Stimulated activated CD4-positive, alpha-beta T cell treated with anti-CD3 and anti-CD28 coated beads, TNF-alpha, amount 100 ng/mL, for 1 hour (primary cell): ENCODE measurements at places on chromosomes 6 and 20.
A peak's percentile ranks its signal among the peaks of the same experiment; 100 is the strongest.

GRCh38 chr20:51434580-51435247, 107.8 kb downstream of the NFATC2 start:
- no peak for DNase-seq

DNA sequence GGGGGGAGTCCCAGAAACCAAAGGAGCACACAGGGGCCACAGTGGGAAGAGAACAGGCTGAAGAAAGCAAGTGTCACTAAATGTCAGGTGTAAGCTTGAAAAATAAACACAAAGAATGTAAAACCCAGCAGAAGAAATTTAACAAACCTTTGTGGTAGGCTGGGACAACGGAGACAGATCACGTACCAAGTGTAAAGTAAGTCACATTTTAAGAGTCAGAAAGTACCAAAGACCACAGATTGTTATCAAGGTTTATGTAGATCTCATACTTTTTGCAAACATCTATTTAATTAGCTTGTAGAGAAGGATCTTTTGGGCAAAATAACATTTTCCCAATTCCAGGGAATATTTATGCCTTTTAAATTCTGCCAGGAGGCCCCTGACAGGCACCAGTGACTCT, 1.6 kb downstream of the CLIC5 start:
- no peak for DNase-seq

GRCh38 chr6:125001684-125002405, 39.6 kb downstream of the RNF217 start:
- no peak for DNase-seq

- DNase-seq = no peak
Observed at GRCh38 chr6:93962566-93962965, 543.2 kb upstream of the EPHA7 start.

GRCh38 chr6:26217714-26218075, 130.5 kb downstream of the HFE start:
- DNase-seq = no peak

DNA sequence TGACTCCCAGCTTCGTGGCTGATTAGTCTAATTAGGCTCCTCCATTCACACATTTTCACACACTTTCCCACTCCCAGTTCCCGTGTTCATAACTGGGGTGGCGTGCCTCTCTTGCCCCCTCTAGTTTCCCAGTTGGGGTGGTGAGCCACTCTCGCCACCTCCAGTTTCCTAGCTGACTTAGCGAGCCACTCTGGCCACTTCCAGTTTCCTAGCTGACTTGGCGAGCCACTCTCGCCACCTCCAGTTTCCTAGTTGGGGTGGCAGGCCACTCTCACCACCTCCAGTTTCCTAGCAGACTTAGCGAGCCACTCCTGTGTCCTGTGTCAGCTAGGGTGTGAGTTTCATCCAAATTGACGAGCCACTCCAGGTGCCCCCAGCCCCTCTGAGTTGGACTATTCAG, 7.4 kb upstream of the GMPR start:
- no peak for DNase-seq

GRCh38 chr6:96246563-96246962, 230.8 kb downstream of the FUT9 start:
- no peak for DNase-seq

- DNase-seq = no peak
Observed at GRCh38 chr6:55198715-55199114, 24.4 kb downstream of the HCRTR2 start.

DNA sequence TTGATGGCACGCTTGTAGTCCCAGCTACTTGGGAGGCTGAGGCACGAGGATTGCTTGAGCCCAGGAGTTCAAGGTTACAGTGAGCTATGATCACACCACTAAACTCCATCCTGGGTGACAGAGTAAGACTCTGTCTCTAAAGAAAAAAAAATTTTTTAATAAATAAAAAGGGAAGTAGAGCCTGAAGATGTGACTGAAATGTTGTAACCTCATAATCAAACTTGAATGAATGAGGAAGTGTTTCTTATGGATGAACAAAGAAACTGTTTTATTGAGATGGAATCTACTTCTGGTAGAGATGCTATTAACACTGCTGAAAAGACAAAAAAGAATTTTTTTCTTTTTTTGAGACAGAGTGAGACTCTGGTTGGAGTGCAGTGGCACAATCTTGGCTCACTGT, 6.7 kb downstream of the MAK start:
- no peak for DNase-seq

- DNase-seq = no peak
Observed at GRCh38 chr6:168400037-168400436, 40.9 kb upstream of the SMOC2 start.

- DNase-seq = no peak
Observed at GRCh38 chr20:24799971-24800580, 149.0 kb upstream of the CST7 start.

DNA sequence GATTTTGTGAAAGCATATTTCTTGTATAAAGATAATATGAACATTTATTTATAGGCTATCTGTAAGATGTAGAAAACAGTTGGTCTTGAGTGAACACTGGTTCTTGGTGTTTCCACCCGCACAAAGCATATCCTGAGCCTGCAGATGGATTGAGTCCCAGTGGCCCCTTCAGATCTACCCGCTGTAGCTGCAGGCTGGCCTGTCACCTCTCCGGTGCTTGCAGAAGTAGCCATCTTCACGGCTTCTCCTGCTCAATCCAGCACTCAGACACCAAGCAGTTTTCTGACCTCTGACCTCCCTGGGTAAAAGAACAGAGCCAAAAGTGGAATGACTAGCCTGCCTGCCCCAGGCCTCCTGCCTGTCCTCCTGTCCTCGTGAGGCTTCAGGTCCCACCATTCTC, 22.7 kb downstream of the LYRM2 start:
- no peak for DNase-seq

GRCh38 chr6:77686931-77687330, 34.1 kb downstream of the MEI4 start:
- DNase-seq = no peak

DNA sequence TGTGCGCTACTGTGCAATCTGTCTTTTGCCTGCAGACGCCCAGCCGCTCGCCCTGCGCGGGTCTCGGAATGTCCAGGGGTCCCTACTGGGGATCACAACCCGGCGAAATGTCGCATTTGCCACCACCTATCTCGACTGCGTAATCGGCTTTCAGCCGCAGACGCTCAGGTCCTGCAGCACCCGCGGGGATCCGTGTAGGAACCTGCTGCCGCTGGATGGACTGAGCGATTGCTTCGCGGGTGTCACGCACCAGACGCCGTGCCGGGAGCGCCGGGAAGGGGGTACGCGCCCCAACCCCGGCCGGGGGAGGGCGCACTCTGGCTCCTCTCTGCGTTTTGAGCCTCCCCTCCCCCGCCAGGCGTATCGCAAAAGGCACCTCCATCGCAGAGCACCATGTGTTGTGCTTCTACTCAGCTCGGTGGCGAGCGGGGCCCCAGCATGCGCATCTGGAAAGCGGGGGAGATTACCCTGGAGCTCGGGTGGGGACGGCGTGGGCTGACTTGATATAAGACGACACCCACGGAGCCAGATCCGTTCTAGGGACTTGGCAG, 747 bp upstream of the PTPRA start:
- DNase-seq = peak; percentile 46

DNA sequence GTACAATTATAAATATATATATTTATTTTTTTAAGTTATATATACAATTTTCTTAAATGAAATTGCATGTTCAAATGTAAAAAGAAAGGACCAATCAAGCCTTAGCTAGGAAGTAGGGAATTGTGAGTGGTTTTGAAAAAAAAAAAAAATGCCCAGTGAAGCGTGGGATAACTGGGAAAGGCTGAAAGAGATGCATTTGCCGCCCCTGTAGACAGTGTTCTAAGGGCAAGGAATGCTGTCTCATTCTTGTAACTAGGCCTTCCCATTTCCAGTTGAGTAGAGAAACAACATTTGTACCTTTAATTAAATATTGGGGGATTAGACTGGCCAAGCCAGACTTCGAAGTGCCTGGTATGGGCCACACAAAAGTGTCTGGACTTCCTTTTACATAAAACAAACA, 430.1 kb upstream of the SLC35B3 start:
- no peak for DNase-seq

GRCh38 chr6:1787894-1788293, 178.2 kb downstream of the FOXC1 start:
- DNase-seq = no peak

DNA sequence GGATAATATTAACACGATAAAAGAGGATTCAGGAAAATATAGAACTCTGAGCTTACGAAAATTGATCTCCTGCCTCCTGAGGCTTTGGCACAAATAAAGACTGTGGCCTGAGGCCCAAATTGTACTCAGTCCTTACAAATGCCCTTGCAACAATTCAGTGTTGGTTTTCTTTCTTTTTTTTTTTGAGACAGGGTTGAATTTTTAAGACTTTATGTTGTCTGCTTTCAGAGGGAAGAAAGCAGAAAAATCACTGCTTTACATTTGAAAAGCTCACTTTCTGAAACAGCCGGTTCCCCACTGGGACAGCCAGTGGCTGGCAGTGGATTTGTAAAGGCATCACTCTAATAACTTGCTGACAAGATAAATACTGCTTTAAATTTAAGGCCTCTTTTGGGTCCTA, 290.5 kb downstream of the SLC35F1 start:
- no peak for DNase-seq

DNA sequence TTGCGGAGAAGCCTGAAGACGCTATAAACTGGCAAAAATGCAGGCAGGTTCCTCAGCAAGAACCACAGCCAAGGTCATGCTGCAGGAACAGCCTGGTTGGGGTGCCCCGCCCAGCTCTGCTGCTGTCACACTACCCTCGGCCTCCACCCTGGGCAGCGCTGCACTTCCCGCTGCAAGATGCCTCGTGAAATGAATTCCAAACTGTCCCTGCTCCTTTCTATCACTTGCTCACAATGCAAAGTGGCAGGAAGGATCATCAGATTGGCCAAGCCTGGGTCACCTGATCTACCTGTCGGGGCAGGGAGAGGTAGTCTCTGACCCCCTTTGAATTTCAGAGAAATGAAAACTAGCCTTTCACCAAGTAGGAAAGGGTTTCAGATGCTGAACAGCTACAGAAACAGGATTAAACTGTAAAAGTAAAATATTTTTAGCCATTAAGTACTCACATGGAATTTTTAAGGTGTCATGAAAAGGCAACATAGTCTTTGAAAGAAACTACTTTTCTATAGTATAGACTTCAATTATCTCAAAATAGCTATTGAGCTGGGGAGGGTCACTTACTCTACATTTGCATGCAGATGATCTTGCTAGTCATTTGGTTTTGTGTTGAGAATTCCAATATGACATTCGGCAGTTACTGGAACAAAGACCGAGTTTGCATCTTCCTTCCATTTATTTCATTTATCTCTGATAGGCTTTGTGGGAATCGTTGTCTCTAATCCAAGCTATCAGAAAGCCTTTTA, 236.4 kb upstream of the ASCC3 start:
- no peak for DNase-seq

GRCh38 chr20:40506537-40506939, 182.5 kb downstream of the MAFB start:
- no peak for DNase-seq

GRCh38 chr20:36183155-36183944, 28.8 kb downstream of the EPB41L1 start:
- no peak for DNase-seq

GRCh38 chr6:71028236-71028876, 71.5 kb upstream of the B3GAT2 start:
- no peak for DNase-seq

- no peak for DNase-seq
Observed at GRCh38 chr6:91506509-91506908, 919.6 kb upstream of the MAP3K7 start.

- DNase-seq = no peak
Observed at GRCh38 chr6:56314683-56315523, 67.5 kb upstream of the COL21A1 start.

GRCh38 chr6:28794175-28795002, 129.4 kb downstream of the TRIM27 start:
- DNase-seq = no peak

DNA sequence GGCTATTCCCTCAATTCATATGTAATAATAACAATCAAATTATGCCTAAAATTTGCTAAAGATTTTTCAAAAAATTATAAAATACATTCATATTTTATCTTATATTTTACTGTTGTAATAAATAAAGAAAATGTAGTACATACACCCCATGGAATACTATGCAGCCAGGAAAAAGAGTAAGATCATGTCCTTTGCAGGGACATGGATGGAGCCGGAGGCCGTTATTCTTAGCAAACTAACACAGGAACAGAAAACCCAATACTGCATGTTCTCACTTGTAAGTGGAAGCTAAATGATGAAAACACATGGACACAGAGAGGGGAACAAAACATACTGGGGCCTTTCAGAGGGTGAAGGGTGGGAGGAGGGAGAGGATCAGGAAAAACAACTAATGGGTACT, 584.2 kb upstream of the MMS22L start:
- DNase-seq = no peak

- no peak for DNase-seq
Observed at GRCh38 chr20:825710-826421, 7.6 kb upstream of the FAM110A start.

DNA sequence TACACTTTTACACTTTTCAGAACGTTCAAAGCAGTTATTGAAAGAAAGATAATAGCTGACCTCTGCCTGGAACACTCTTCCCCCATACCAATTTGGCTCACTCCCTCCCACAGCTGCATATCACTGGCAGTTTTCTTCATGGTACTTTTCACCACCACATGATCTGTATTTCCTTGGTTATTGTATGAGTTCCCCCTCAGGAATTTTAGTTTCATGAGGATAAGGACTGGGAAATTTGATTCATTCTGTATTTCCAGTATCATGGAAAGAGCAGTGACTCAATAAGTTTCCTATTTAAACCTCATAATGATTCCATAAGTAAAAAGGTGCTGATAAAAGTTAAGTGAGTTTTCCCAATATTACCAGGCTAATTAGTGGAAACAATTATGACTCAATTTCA, 16.0 kb downstream of the HTR1B start:
- DNase-seq = no peak

DNA sequence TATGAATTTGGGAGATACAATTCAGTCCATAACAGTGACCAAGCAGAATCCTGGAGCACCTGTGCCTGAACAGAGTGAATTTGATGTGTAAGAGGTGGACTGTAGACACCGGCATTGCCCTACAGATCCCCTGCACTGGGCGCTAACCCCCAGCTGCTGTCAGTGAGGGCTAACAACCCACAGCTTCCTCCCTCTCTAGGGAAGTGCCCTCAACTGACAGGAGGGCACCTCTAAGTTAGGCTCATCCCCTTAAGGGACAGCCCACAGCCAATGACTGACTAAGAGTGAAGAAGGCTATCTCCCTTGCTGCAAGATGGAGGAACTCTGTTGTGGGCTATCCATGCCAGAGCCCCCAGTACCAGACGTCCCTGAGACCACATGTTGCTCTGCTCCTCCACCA, 15.3 kb upstream of the BPIFB1 start:
- no peak for DNase-seq

GRCh38 chr6:33897189-33897780, 93.5 kb upstream of the MLN start:
- DNase-seq = no peak

DNA sequence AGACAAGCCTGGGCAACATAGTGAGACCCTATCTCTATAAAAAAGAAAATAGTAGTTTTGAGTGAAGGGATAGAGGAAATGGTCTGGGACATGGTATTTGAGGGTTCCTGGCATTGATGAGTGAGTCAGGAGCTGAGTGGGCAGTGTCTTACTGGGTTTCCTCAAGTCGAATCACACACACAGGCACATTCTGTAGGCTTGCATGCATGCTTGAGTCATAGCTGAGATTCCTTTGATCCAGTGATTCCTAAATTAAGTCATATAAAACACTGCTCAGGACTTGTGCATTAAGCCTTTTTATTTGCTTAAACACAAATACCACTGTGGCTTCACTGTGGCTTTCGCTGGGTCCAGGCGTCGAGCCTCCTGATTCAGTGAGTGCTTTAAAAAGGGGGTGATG, 71.8 kb upstream of the TMEM181 start:
- DNase-seq = no peak

GRCh38 chr6:7201732-7202541, 94.2 kb downstream of the RREB1 start:
- DNase-seq = no peak

GRCh38 chr6:16402581-16402900, 164.2 kb downstream of the GMPR start:
- no peak for DNase-seq
